ENCODE measurements at places on chromosomes 3 and 15.

DNA sequence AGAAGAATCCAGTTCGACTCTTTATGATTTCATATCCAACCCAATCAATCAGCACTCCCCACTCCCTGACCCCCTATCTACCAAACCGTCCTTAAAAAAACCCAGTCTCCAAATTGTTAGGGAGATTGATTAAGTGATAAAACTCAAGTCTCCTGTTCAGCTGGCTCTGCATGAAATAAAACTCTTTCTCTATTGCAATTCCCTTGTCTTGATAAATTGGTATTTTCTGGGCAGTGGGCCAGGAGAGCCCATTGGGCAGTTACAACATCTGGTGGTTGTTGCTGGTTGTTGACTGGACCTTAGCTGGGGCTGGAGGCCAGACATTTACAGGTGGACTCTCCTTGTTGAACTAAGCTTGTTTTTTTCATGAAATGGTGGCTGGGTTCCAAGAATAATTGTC is 642.3 kb downstream of the ROBO2 start:
- no peak for DNase-seq

GRCh38 chr3:63818282-63819150 is 583 bp upstream of the C3orf49 start:
- DNase-seq, result peak; percentile 85

DNA sequence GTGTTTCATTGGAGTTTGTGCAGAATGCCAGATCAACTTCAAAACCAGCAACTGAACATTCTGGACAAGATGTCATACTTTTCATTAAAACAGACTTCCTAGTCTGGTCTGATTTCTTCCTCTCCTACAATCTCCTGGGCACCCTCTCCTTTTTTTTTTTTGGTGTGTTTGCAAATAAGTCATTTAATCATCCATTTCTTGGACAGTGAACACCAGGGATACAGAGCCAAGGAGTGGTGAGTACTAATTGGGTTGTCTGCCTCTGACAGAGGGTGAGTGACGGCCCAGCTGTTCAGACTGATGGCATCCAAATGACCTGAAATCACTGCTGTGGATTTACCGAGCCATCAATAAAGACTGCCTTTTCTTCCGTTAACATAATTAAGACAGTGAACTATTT is 158.0 kb downstream of the STT3B start:
- DNase-seq, result no peak

GRCh38 chr3:101778385-101779046 is 495 bp upstream of the NXPE3 start:
- DNase-seq, result no peak

GRCh38 chr3:21356402-21356801 is 394.6 kb downstream of the ZNF385D start:
- DNase-seq, result no peak

DNA sequence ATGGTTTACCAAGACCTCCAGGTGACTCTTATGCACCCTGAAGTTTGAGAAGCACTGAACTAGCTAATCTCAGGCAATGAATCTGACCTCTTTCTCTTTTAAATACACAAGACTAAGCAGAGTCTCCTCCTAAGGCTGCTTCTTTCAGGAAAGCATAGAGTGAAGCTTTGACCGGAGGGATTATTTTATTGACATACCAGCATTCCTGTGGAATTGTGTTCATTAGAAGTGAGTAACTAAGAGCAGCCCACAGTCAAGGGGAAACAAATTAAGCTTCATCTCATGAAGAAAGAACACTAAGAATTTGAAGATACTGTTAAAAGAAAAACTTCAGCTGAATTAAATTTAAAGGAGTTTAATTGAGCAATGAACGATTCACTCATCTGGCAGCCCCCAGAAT is 963.5 kb downstream of the NTRK3 start:
- DNase-seq, result no peak

DNA sequence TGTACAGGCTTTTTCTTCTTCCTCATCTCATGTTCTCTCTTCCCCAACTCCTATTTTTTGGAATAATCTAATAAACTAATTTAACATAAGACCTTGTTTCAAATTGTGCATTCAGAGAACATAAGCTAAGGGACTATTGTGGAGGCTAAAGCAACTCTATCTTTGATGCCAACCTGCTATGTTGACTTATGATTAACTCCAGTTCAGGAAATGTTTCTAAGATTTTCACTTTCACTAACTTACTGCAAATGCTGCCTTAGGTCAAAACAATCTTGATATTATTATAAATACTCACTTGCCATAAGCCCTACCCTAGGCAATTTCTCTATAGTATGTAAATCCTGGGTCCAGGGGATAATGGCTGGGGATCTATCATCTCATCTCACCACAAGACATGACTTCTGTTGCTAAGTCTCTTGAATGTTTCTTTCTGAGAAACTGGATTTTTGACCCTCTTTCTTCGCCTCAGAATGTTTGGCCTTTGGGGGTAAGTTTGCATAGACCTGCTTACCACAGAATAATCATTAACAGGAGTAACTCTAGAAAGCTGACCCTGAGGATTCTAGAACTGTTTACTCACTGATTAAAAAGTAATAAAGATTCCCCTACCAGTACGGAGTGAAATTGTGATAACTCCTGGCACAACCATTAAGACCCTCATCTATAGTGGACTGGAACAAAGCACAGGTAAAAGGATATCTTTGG is 768.1 kb downstream of the GBE1 start:
- DNase-seq, result no peak

GRCh38 chr3:25781758-25782594 is 1.3 kb downstream of the NGLY1 start:
- no peak for DNase-seq

DNA sequence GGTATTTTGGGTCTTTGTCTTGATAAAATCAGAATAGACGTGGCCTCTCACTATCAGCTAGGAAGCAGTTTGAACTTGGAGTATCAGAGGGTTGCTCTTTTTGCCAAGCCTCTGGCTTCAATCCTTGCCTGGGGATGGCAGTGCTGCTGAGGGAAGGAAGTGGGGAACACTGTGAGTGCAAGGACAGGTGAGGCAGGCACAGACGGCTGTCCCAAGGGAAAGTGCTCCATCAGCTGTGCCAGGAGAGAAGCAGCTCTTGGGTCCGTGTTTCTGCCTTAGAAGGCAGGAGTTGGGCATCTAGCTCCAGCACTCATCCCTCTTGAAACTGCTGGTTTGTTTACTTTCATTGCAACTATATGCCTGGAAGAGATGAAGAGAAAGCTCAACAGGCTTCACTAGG is 33.2 kb downstream of the PML start:
- no peak for DNase-seq

GRCh38 chr3:183698318-183698751 is 738 bp downstream of the YEATS2 start:
- peak; percentile 54 for DNase-seq

DNA sequence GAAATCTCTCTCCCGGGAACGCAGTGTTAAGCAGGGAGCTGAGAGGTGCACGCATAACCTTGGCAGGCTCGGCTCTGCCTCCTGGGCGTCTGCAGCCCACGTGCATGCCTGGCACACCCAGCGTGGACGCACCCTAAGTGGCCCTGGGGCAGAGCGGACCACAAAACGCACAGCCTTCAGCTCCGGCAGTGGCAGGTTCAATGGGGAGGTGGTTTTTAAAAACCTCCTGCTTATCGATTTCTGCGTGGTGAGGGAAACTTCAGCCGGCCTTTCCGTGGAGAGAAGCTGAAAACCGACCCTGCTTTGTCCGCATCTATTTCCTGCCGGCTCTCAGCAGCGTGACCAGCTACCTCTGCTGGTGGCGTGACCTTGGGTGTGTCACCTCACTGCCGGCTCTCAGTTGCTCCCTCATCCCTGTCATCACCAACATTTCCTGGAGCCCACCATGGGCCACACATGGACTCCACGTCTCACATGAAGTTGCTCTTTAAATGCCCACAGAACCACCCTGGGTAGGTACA is 134.8 kb upstream of the MEF2A start:
- DNase-seq, result peak; percentile 39

DNA sequence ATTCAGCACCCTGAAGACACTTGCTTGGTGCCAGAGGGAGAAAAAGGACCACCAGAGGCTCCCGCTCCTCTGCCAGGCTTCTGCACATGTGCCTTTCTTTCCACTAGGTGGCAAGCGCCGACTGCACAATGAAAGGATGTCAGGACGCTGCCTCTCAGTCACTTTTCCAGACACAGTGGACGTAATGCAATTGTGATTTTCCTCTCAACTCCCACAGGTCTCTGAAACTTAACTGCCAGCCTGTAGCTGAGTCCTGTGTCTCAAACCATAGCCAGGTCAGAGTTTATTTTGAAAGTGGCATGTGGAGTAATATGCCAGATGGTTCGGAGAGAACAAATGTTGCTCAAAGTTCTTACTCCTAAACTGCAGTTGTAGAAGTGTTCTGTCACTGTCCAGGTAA is 162.9 kb downstream of the ITPR1 start:
- DNase-seq, result peak; percentile 55

GRCh38 chr3:73461547-73461946 is 163.2 kb downstream of the PDZRN3 start:
- no peak for DNase-seq

DNA sequence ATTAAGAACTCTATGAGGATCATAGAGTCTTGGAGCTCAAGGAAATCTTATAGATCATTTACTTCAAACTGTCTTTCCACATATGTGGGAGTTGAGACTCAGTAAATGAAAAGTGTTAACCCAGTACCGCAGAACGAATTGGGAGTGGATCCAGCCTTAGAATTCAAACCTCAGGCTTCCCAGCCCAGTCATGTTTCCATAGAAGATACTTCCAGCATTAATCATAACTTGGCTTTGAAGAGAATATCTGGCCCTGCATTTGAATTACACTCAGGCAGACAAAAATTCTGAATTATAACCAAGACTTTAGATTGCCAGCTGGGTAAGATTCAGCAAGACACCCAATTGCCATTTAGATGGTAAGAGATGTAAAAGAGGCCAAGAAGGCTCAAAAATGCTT is 972.0 kb downstream of the TUSC7 start:
- DNase-seq, result no peak

DNA sequence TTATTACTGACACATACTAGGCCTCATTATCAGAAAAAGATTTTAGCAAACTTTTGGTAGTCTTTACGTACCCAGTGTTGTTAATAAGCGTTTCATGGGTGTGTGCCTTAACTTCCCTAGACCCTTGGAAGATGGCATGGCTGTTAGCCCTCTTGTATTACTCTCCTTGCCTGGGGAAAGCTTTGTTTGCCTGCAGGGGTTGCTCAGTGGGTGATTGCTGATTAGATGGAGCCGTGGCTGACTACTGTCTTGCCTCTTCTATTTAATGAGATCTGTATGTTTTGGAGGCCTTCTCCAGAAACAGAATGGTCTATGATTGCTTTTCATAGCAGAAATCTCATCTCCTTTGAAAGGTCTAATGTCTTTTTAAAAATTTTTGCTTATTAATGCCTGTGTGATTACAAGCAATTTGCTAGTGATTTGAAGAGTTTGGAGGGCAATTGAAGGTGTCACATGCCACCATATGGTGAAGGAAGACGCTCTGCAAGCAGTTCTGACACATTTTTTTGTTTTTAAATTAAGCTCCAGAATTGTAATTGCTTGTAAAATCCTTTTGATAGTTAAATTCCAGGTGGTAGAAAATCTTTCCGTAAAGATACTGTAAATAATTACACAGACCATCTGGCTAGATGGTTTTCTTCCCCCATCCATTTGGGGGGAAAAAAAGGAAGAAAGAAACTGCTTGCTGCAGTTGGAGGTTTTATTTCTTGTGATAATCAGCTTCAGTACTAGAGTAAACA is 11.4 kb upstream of the C3orf20 start:
- no peak for DNase-seq

- peak; percentile 52 for DNase-seq
These were observed 121.1 kb downstream of the OXSM start for GRCh38 chr3:25910997-25911396.

- DNase-seq, result no peak
These were observed 102.9 kb upstream of the KCNAB1 start for GRCh38 chr3:156017352-156018030.

DNA sequence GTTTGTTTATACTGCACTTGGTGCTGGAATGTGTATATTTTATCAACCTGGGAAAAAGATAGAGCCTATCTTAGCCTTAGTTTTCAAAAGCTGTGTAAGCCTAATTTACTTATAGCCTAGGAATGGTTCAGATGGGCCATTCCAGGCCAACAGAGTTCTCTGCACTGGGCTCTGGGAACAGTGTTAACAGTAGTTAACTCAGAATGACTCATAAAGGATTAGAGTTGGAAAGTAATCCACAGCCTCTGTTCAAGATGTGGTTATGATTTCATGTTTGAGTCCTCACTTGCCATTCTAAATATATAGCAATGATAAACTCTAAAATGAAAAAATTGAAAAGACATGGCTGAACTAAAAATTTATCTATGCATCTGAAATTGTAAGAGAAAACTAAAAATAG is 22.6 kb upstream of the PEX5L start:
- no peak for DNase-seq

DNA sequence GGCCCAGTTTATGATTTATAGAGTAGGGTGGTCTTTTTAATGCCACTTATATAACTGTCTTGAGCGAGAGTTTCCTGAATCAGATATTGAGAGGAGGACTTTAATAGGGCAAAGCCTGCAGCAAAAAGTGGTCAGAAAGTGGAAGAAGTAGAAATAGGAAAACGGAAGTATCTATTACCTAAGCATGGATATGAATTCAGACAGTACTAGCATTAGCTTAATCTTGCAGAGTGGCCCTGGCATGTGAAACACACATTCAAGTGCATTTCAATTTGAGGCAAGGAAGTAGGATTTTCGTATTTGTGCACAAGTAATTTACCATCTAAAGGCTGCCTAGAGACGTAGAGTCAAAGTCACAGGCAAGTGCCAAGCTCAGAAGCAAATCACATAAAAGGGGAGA is 622.3 kb downstream of the DIPK2A start:
- no peak for DNase-seq

DNA sequence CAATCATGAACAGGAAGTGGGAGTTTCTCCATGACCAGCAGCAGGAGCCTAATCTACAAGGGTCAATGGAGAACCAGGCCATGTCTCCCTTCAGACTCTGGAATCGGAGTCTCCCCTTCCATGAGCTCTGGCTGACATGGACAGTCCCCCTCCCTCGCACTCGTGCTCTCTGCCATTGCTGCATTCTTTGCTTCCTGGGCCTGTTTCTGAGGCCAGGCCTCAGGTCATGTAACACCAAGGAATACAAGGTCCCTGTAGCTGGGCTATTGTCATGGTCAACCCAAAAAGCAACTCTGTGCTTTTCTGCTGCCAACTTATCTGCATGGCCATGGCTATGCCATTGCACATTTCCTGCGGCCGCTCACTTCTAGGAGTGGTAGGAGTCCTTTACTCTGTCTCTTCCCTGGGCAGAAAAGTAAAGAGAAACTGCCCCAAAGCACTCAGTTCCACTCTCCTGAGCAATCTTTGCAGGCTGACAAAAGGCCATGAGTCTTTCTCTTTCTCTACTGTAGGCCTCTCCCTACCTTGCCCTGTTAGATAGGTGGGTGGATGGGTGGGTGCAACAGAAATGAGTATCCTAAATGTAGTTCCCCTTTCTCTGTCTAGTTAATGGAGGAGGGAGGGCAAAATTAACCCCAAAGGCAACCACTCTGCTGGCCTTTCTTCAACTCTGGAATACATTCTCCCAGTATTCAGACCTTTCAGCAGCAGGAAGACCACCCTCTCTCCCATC is 40.8 kb upstream of the PROK2 start:
- DNase-seq, result no peak

GRCh38 chr3:183526838-183527427 is 28.6 kb downstream of the KLHL6 start:
- no peak for DNase-seq

Measured in Peyer's patch (tissue), 4 donors.